ENCODE measurements at places on chromosomes 1 and 21.

- DNase-seq, result no peak
Observed at GRCh38 chr1:58818976-58819375, 35.1 kb upstream of the JUN start.

DNA sequence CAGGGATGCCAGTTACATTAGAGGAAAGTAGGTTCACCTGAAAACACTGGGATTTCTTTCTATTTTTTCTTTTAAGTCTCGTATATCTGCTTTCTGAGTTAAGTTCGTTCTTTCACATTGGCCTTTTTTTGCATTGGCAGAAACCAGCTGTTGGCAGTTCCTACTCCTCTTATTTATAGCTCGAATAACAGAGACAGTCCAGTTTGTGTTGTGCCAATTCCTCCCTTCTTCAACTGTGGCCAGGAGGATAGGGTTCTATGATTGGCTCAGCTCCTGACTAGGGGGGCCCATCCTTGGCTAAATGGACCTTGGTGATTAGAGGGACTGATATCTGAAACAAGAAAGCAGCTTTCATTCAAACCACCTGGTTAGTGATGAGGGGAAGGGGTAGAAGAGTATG, 115.8 kb downstream of the RPS6KC1 start:
- DNase-seq, result no peak

DNA sequence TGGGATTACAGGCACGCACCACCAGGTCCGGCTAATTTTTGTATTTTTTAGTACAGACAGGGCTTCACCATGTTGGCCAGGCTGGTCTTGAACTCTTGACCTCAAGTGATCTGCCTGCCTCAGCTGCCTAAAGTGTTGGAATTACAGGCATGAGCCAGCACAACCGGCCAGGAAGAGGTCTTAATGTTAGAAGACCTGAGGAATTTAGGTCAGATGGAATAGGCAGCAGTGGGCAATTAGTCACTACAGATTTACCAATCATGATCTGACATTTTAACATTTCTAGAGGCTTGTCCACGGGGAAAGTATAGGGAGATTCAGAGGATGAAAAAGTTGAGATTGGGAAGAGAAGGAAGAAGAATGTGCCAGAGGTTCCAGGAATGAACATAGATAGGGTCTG, 8.9 kb upstream of the APP start:
- DNase-seq, result no peak

DNA sequence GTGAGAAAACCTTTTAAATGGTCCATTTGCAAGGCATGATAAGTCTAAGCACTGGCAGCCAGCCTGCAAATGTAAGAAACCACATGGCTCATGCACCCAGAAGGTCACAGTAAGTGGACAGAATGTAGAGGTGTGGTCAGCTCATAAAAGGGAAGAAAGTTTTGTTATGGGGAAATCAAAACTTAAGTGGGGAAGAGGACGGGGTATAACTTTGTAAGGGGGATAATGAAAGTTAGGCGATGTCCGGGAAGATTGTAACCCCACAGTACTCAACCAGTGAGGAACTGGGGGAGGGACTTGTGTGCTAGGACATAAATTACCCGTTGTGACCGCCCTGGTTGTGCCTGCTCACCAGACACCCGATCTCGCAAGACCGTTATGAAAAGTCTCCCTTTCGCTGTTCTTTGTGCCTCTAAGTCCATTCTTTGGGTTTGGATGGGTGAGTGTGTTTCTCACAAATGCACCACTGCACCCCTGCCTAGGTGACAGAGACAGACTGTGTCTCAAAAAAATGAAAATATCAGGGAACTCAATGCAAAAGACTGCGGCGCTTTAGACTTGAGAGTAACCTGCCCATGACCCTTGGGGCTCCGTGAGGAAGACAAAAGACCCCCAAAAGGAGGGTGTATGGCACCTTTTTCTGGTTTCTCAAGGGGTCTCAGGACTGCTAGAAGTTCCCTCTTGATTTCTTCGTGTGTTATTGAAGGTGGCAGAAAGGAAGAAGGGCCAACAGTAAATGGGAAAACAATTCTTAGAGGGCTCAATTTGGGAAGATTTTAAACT, 28.6 kb upstream of the ZNF496 start:
- DNase-seq, result no peak

GRCh38 chr1:86503406-86504136, 34.8 kb downstream of the CLCA1 start:
- no peak for DNase-seq

GRCh38 chr1:173432331-173432730, 44.8 kb upstream of the PRDX6 start:
- no peak for DNase-seq

DNA sequence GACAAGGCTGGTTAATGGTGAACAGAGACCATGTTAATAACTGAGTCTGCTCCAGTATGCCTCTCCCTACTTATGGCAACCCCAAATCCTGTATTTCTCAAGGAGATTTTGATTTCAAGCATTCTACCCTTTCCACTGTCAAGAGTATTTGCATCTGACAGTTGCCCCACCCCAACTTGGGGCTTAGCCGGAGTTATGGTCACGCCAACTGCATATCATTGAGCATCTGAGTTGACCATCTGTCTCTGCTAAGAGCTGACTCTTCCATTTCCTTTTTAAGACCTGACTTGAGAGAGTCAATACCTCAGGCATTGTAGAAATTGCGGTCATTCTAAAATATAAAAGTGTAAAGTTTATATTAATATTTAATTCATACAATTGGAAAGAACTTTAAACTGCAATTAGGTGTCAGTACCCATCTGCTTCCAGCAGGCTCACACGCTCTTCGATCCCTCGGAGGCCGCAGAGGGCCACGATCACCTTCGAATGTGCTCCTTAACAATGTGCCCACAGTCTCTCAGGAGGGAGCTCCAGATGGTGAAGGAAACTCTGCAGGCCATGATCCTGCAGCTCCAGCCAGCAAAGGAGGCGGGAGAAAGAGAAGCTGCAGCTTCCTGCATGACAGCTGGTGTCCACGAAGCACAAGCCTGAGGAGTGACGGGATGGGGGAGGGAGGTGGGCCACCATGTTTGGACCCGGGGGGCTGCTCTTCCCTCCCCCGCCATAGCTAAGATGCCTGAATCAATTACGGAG, 409.8 kb downstream of the DISC1 start:
- no peak for DNase-seq

DNA sequence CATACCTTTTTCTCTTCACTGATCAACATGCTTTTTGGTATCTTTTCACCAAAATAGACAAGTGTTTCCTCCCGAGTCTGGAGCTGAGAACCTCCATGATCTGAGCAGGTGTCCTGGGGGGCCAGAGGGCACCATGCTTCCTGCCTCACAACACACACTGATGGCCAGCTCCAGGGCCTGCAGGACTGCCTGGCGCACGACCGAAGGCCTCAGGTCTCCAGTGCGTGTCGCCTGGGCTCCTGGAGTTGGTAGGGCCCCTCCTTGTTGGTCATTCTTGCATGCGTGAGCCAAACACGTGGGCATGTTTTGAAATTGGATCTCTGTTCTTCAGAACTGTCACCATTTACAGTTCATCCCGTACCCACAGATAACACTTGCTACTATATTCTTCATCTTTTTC, 64.4 kb downstream of the SLC37A1 start:
- DNase-seq, result no peak

GRCh38 chr1:33261344-33261743, 5.1 kb downstream of the ZNF362 start:
- no peak for DNase-seq

DNA sequence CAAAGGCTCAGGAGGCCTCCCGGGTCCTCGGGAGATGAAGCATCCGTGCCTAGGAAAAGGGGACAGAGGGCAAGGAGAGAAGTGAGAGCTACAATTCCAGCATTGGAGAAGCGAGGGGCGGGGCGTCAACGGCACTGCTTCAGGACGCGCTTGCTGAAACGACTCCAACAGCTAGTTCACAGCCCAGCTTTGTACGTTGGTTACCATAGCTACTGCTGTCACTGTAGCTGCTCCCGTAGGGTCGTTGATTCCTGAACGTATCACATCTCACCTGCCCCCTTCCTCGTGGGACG, 63.1 kb downstream of the TOR1AIP2 start:
- DNase-seq, result no peak

DNA sequence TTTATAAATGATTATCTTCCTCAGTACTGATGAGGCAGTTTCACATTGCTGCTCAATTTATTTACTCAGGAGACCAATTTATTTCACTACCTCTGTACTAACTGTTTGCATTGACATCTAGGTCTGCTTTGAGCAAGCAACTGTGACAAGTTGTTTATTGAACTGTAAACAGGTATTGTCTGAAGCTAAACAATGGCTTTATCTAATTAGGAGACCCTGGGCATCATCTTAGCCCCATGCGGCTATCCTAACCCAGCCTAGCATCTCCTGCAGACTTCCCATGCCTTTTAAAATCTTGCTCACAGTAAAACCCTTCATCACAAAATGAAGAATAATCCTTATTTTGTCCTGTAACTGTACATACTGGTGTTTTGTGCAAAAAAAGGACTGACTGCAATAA, 348.2 kb downstream of the RWDD3 start:
- no peak for DNase-seq

GRCh38 chr21:33255404-33255803, 10.8 kb upstream of the IL10RB start:
- no peak for DNase-seq

DNA sequence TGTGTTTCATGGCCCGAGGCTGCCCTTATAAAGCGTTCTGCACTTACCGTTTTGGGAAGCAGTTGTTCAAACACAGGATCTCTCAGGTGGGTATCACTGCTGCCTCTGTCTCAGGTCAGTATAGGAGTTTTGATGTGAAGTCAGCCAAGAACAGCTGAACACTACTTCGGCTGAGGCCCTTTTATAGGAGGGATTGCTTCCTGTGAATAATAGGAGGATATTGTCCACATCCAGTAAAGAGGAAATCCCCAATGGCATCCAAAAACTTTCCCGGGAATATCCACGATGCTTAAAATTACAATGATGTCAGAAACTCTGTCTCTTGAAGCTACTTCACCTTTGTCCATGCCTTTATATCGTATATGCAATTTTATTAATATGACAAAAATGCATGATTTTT, at the start of gene SELE:
TSS of gene SELE (minus strand) at position 156 of the 400 bp plus-strand sequence. CDS start 467 bp downstream, outside the sequence.
- no peak for DNase-seq

- DNase-seq, result no peak
Observed at GRCh38 chr1:78843546-78843945, 163.0 kb downstream of the ADGRL4 start.

- DNase-seq, result no peak
Observed at GRCh38 chr21:18318156-18318555, 73.5 kb downstream of the CHODL start.

- no peak for DNase-seq
Observed at GRCh38 chr1:6126028-6126427, 54.1 kb downstream of the CHD5 start.

DNA sequence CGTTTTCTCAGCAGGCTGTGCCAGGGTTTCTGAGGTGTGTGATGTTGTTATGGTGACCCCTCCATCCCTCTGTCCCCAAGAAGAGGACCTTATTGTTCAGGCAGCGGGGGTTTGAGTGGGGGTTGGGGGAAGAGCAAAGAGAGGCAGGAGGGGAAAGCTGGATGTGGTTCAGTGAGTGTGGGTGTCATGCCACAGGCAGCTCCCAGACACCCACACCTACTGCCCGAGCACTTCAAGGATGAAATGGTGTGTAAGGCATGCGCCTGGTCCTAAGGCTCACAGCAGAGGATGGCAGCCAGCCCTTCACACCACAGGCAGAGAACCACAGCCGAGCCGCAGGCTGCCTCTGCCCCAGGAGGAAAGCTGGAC, 49.9 kb upstream of the STUM start:
- DNase-seq, result no peak

DNA sequence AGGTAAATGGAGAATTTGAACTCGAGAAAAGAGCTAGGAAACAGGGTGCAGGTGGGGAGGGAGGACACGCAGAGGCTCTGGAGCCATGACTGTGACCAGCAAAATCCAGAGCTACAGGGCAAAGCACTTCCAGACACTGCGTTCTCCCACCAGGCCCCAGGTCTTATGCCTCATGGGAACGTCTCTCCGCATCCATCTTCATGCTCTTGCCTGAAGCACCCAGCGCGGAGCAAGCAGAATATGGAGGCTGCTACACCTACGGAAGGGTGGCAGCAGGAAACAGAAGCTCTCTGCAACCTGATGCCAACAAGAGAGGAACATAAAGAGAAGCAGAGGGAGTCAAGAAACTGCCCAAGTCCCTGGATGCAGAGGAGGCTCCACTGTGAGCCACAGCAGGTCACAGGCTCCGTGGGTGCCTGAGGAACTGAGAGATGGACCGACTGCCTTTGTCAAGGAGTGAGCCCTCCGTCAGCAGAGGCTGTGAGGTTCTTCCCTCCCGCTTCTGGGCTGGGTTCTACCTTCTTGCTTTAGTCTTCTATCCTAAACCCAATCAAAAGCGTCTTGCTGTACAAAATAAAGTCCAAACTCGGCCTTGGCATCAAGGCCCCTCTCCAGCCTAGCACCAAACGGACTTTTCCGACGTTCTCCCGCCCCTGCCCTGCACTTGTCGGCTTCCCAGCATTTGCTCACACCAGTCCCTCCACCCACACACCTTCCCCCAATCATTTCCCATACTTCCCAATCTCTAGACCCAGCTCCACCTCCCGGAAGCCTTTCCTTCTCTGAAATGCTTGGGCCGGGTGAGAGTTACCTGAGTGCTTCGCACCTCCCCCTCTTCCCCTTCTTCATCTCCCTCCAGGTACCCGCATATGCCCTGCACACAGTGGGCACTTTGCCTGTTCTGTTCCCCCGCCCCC, 930 bp downstream of the DHCR24 start:
- no peak for DNase-seq

DNA sequence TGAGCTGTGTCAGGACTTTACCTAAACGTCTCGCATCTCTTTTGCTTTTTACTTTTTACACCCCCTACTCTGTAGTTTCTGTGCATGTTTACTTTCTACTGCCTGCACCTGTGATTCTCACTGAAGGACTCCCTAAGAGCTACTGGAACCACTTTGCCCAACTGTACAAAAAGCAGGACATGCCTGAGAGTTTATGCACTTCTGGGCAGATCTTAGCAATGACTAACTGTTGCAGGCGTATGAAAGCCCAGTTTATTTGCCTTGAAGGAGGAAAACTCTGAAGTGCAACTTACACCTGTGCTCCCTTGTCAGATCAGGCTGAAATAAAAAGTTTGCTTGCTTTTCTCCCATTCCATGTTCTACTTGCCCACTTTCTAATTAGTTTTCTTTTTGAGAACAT, 467.0 kb upstream of the USP24 start:
- DNase-seq, result no peak
